Endothelial cell (in vitro differentiated cells): ENCODE measurements at places on chromosomes 5 and 9. TPM values are rescaled to one million over a fixed set of nuclear protein-coding genes. Genes with fewer than 3 reads are reported as not detected.

- no peak overlapping the region for H3K4me3 ChIP-seq
- peaks cover 11% of the 10 kb centered on the region for H3K36me3 ChIP-seq
- H3K27ac ChIP-seq = no peak overlapping the region
- H3K4me1 ChIP-seq = no peaks in the 10 kb centered on the region
These were observed 101.0 kb downstream of the STARD4 start for GRCh38 chr5:111411301-111411700.

GRCh38 chr9:119003201-119003611, 366.0 kb downstream of the BRINP1 start:
- no peak overlapping the region for H3K4me3 ChIP-seq
- H3K27me3 ChIP-seq = no peaks in the 10 kb centered on the region
- no peaks in the 10 kb centered on the region for H3K36me3 ChIP-seq
- no peaks in the 10 kb centered on the region for H3K4me1 ChIP-seq

The CNTLN gene
- total RNA-seq = 7.4 TPM

DNA sequence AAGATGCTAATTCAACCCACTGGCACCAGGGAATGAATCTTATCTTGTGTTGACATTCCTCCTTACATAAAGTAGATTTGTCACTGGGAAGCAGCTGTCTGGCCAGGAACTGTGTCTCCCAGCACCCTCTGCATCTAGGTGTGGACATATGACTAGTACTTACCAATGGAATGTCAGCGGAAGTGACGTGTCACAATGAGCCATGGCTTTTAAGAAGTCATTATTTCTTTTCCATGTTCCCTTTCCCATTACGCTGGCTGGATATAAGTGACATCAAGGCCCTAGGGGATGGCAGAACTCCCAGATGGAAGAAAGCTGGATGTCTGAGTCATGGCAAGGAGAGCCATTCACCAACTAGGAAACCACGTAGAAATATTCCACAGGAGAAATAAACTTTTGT, 84.7 kb upstream of the MAST4 start:
- no peaks in the 10 kb centered on the region for H3K27me3 ChIP-seq
- H3K36me3 ChIP-seq = no peaks in the 10 kb centered on the region
- no peak overlapping the region for H3K27ac ChIP-seq
- H3K4me3 ChIP-seq = no peak overlapping the region
- no peak for DNase-seq
- H3K4me1 ChIP-seq = no peaks in the 10 kb centered on the region

DNA sequence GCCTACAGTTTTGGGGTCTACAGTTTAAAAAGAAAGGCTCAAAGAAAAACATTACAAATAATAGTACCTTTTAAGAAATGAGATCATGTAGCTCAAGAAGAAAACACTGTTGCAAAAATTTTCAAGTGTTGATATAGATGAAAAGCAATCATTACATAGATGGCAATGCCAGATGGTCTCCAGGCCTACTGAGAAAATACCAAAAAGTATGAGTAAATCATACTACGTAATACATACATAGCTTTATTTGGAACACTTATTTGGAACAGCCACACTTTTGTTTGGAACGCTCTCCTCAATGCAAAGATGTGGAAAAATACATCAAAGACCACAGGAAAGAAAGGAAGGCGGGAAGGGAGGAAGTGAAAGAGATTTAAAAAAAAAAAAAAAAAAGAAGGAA, 44.1 kb downstream of the MARCHF11 start:
- peaks cover 14% of the 10 kb centered on the region for H3K4me1 ChIP-seq
- peaks cover 2% of the 10 kb centered on the region for H3K27me3 ChIP-seq
- no peak for DNase-seq
- H3K36me3 ChIP-seq = no peaks in the 10 kb centered on the region
- H3K4me3 ChIP-seq = no peak overlapping the region

DNA sequence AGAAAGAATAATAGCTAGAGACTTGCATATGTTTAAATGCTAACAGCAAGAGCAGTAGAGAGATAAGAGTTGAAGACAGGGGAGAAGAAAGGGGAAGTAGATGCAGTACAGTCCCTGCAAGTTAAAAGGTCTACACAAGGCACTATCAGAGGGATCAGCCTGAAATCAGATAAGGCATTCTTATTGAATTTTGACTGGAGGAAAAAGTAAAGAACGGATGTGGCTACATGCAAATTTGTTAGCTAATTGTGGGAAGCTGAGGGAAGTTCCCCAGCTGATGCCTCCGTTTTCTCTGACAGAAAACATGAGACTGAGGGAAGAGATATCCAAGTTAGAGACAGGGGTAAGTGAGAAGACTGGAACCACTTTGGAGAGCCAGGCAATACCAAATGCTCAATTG, 12.9 kb upstream of the RHOBTB3 start:
- H3K4me1 ChIP-seq = peaks cover 3% of the 10 kb centered on the region
- H3K36me3 ChIP-seq = no peaks in the 10 kb centered on the region
- no peak for DNase-seq
- no peak overlapping the region for H3K27ac ChIP-seq

DNA sequence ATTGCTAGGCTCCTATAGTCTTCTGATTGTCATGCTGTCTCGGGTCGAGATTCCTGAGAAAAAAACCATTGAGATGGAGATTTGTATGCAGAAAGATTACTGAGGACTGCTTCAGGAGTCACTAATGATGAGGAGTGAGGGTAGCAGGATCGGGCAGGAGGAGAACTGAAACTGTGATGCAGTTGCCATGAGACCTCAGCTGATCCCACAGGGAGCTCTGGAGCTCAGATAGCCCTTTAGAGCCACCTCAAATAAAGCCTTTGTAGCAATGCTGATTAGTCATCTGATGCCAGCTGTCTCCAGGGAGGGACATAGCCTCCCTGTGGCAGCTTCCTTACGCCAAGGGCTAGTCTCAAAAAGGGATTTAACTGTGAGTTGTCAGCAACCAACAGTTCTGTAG, 256.9 kb downstream of the DMAC1 start:
- DNase-seq = no peak
- H3K36me3 ChIP-seq = no peaks in the 10 kb centered on the region
- H3K4me1 ChIP-seq = peaks cover 8% of the 10 kb centered on the region
- no peak overlapping the region for H3K4me3 ChIP-seq
- peaks cover 2% of the 10 kb centered on the region for H3K27me3 ChIP-seq

DNA sequence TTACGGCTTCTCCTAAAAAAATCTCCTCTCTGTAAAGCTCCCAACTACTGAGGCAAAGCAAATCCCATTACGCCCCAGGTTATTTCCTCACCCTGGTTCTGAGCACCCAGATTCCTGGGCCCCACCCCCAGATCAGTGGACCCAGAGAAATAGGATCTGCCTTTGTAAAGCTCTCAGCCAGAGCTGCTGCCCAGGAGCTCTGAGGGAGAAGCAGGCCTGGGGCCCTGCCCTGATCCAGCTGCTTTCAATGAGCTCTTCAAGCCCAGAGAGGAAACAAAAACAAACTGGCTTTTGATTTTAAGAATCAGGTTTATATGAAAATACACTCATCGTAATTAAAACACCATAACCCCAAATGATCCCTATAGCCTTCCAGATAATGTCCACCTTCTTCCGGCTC, 124.5 kb downstream of the C5orf15 start:
- peaks cover 7% of the 10 kb centered on the region for H3K4me1 ChIP-seq
- no peak overlapping the region for H3K27ac ChIP-seq
- H3K4me3 ChIP-seq = no peak overlapping the region
